AML-193 (cell line): ENCODE measurements at places on chromosomes 1 and 21.

GRCh38 chr1:232627645-232628334 lies 2.1 kb downstream of the SIPA1L2 start:
- DNase-seq: peak; percentile 28

GRCh38 chr1:232844791-232845190 lies 39.6 kb downstream of the MAP10 start:
- DNase-seq: no peak

- no peak for DNase-seq
These were observed 3.5 kb downstream of the ROR1 start for GRCh38 chr1:63777286-63777685.

DNA sequence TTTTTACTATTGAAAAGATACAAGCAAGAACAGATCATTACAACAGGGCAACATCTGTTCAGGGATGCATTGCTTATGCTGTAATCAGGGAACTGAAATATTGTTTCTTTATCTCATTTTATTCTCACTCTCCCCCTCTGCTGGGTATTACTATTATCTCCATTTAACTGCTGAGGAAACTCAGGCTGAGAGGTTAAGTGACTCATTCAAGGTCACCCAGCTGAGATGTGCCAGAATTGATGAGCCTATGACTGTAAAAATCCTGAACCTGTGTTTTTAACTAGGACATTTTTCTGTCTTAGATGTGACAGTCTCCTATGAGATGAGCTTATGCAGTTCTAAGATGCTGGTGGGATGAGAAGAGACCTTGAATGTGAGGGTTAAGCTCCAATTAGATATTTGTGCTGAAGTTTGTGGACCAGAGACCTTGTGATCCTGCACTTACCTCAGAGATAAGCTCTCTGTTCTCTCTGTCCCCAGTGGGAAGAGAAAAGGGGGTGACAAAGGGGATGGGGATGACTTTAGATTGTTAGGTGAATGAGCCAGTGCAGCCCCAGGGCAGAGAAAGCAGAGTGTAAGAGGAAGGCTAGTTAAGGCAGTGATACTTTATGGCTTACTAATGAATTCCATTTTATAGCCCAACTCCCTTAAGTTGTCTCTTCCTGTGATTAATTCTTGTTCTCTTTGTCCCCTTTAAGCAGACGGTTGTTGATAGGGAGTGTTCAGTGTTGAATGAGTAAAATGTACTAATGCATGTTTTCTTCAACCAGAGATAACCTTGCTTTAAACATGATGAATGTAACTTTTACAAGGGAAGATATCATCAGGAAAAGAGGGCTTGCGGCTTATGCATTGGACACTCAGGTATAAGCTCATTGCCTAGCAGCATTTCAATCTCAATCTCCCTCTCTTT lies 111.4 kb downstream of the HLX start:
- DNase-seq: no peak

- DNase-seq: no peak
These were observed 10.1 kb upstream of the ZBTB8B start for GRCh38 chr1:32454726-32455125.
